ENCODE measurements at places on chromosomes 16 and 17.
A peak's percentile ranks its signal among the peaks of the same experiment; 100 is the strongest.

- H3K27ac ChIP-seq, result no peak overlapping the region
- H3K4me3 ChIP-seq, result no peak overlapping the region
- H3K36me3 ChIP-seq, result no peaks in the 10 kb centered on the region
- DNase-seq, result no peak
- H3K27me3 ChIP-seq, result no peaks in the 10 kb centered on the region
- peaks cover 2% of the 10 kb centered on the region for H3K4me1 ChIP-seq
These were observed 27.6 kb downstream of the PLCG2 start for GRCh38 chr16:81806696-81807095.

DNA sequence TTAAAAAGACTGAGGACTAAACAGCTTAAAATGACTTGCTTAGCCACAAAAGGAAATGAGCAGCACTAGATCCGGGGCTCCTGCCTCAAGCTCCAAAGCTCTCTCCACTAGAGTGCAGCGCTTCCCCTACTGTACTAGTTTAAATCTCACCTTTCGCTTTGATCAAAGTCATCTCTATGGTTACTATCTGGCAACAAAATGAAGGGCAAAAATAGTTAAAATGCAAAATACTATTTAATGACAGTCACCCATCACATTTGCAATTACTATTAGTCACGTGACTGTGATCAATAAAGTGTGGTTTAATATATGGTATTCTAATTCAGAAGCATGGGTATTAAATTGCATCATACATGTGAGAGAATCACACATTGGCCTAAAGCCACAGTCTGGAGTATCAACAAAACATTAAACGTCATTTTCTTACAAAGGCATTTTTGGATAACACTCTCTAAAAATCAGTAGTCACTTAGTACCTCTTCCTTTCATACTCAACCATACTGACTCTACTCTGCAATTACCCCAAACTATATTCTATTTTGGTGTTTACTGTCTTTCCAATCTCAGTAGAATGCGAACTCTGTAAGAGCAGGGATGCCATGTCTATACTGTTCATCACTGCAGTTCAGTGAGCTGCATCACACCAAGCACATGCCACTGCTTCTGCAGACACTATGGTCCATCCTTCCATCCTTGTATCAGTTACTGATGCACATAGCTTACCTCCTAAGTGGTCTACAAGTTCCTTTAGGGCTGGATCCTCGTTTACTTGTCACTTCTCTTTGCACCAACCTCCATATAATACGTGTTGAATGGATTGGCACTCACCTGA lies 6.2 kb downstream of the PSMD12 start:
- H3K27me3 ChIP-seq, result no peaks in the 10 kb centered on the region
- peak; percentile 56 for DNase-seq
- H3K4me3 ChIP-seq, result peak overlapping the region; percentile 60
- peaks cover 56% of the 10 kb centered on the region for H3K4me1 ChIP-seq
- peaks cover 74% of the 10 kb centered on the region for H3K36me3 ChIP-seq

GRCh38 chr17:4548061-4548461 lies 7.1 kb downstream of the MYBBP1A start:
- no peak overlapping the region for H3K27ac ChIP-seq
- H3K4me1 ChIP-seq, result peaks cover 4% of the 10 kb centered on the region
- no peak for DNase-seq
- H3K27me3 ChIP-seq, result no peaks in the 10 kb centered on the region
- H3K4me3 ChIP-seq, result no peak overlapping the region

DNA sequence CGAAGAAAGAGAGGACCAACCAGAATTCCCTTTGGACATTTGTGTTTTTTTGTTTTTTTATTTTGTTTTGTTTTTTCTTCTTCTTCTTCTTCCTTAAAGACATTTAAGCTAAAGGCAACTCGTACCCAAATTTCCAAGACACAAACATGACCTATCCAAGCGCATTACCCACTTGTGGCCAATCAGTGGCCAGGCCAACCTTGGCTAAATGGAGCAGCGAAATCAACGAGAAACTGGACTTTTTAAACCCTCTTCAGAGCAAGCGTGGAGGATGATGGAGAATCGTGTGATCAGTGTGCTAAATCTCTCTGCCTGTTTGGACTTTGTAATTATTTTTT lies 3.6 kb downstream of the SOX9 start:
- no peak overlapping the region for H3K4me3 ChIP-seq
- no peak for DNase-seq
- peaks cover 39% of the 10 kb centered on the region for H3K27me3 ChIP-seq
- H3K36me3 ChIP-seq, result no peaks in the 10 kb centered on the region
- no peak overlapping the region for H3K27ac ChIP-seq
- H3K4me1 ChIP-seq, result peaks cover 3% of the 10 kb centered on the region

DNA sequence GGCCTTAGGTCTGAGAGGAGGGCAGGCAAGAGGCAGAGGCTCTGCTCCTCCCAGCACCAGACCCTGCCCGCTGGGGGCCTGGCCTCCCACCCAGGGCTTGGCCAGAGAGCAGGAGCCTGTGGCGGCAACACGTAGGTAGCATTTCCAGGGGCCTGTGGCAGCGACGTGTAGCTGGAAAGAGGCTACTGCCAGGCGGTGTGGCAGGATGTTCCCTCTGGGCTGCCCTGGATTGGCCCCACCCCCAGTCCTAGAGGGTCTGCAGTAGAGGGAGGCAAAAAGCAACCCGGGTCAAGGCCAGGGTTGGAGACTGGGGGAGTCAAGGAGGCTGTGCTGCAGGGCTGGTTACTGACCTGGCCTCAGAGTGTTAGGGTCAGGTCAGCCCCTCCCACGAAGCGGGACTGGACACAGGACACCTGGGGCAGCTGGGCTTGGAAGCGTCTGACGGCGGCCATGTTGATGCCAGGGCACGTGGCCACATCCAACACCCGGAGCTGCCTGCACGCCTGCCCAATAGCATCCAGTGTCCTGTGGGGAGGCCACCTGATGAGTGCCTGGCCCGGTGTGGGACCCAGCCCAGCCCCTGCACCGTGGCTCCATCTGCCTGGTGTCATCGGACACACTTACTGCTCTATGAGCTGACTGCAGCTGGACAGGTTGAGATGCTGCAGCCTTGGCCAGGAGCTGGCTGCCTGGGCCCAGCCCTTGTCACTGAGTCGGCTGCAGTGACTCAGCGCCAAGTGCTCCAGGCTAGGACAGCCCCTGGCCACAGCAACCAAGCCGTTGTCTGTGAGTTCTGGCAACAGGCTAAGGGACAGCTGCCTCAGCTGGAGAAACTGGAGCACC lies 8.5 kb downstream of the ELMO3 start:
- H3K4me3 ChIP-seq, result no peak overlapping the region
- DNase-seq, result no peak
- H3K27me3 ChIP-seq, result no peaks in the 10 kb centered on the region
- H3K27ac ChIP-seq, result no peak overlapping the region
- H3K4me1 ChIP-seq, result peaks cover 3% of the 10 kb centered on the region
- peaks cover 4% of the 10 kb centered on the region for H3K36me3 ChIP-seq

DNA sequence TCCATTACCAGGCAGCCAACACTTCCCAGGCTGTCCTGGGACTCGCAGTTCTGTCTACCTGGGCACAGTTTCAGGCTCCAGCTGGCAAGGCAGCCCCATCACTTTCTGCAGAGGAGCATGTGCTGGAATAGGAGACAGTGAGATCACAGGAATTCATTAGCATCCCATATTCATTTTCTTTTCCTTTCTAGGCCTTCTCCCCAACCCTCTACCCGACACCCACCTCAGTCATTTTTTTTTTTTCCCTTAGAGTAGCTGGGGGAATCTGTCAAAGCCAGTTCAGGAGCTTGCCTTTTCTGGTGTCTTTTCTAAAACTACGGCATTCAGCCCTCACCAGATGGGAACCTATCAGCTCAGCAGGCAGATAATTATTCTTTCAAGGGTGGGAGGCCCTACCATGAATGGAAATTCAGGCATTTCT lies 42.4 kb upstream of the FBXO47 start:
- peaks cover 4% of the 10 kb centered on the region for H3K4me1 ChIP-seq
- H3K36me3 ChIP-seq, result peaks cover 4% of the 10 kb centered on the region
- no peak overlapping the region for H3K4me3 ChIP-seq
- no peak overlapping the region for H3K27ac ChIP-seq
- H3K27me3 ChIP-seq, result peaks cover 2% of the 10 kb centered on the region

DNA sequence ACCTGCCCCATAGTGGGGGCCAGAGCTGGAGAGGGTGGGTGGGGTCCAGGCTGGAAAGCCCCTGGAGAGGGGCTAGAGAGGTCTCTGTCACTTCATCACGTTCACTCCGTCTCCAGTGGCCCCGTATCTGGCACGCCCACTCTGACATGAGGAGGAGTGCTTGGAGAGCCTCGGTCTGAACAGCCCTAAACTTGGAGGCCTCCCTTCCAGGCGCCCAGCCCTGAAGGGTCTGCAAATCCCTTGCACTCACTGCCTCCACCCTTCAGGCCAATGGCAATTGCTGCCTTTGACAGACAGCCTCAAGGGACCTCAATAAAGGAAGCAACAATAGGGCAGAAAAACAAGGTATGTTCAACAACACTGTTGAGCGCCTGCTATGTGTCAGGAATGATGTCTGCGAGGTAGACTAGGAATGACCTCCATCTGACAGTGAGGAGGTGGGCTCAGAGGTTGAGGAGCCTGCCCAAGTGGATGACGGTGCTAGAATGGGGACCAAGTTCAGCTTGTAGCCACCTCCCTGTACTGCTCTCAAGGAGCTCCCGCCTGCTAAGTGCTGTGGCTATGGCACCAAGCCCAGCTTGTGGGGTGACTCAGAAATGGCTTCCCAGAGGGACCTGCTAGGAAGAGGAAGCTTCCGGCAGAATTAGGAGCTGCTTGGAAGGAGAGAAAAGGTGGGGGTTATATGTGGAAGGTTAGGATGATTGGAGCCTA lies 2.9 kb upstream of the EPX start:
- no peak overlapping the region for H3K4me3 ChIP-seq
- no peak for DNase-seq
- no peak overlapping the region for H3K27ac ChIP-seq
- H3K4me1 ChIP-seq, result peaks cover 6% of the 10 kb centered on the region

GRCh38 chr17:27489045-27489715 lies 32.9 kb downstream of the KSR1 start:
- H3K4me1 ChIP-seq, result peaks cover 6% of the 10 kb centered on the region
- H3K4me3 ChIP-seq, result no peak overlapping the region
- DNase-seq, result no peak
- peaks cover 4% of the 10 kb centered on the region for H3K36me3 ChIP-seq

DNA sequence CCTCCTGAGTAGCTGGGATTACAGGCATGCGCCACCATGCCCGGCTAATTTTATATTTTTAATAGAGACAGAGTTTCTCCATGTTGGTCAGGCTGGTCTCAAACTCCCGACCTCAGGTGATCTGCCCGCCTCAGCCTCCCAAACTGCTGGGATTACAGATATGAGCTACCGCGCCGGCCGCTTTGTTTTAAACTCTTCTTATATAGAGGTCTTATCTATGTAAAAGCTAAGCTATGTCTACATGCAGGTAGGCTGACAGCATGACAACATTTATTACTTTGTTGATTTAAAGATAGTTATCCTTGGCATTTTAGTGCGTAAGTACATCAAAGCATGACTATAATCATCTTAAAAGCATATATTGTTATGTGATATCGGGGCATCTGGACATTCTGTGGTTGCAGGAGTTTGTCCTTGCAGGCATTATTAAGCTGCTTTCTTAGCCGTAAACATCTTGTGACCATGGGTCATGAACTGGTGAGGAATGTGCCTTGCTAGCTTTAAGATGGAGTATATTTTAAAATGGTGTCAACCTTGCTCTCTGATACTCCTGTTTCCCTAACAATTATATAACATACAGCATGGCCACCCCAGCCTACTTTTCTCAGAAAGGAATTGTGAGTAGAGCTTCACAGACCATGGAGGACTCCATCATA lies 45.8 kb upstream of the TAOK1 start:
- peaks cover 8% of the 10 kb centered on the region for H3K4me1 ChIP-seq
- no peaks in the 10 kb centered on the region for H3K36me3 ChIP-seq
- no peak overlapping the region for H3K4me3 ChIP-seq
- DNase-seq, result no peak

- H3K27ac ChIP-seq, result no peak overlapping the region
- peaks cover 46% of the 10 kb centered on the region for H3K27me3 ChIP-seq
- no peak overlapping the region for H3K4me3 ChIP-seq
- DNase-seq, result no peak
- H3K4me1 ChIP-seq, result no peaks in the 10 kb centered on the region
These were observed 45.4 kb upstream of the TMEM132E start for GRCh38 chr17:34533806-34534527.

- no peak overlapping the region for H3K4me3 ChIP-seq
- H3K36me3 ChIP-seq, result peaks cover 10% of the 10 kb centered on the region
- peaks cover 21% of the 10 kb centered on the region for H3K4me1 ChIP-seq
- no peaks in the 10 kb centered on the region for H3K27me3 ChIP-seq
- no peak overlapping the region for H3K27ac ChIP-seq
These were observed 435.0 kb downstream of the MAF start for GRCh38 chr16:79165506-79165905.

GRCh38 chr16:80144191-80144590 lies 396.6 kb upstream of the DYNLRB2 start:
- H3K27ac ChIP-seq, result no peak overlapping the region
- DNase-seq, result no peak
- H3K27me3 ChIP-seq, result peaks cover 25% of the 10 kb centered on the region
- no peak overlapping the region for H3K4me3 ChIP-seq

- H3K4me1 ChIP-seq, result peaks cover 49% of the 10 kb centered on the region
- H3K27ac ChIP-seq, result no peak overlapping the region
- H3K4me3 ChIP-seq, result no peak overlapping the region
- no peaks in the 10 kb centered on the region for H3K27me3 ChIP-seq
These were observed 12.7 kb upstream of the HERPUD1 start for GRCh38 chr16:56919099-56919800.

GRCh38 chr17:27746881-27747280 lies 53.4 kb downstream of the NOS2 start:
- no peak overlapping the region for H3K27ac ChIP-seq
- no peaks in the 10 kb centered on the region for H3K36me3 ChIP-seq
- no peak for DNase-seq
- peaks cover 2% of the 10 kb centered on the region for H3K4me1 ChIP-seq
- H3K4me3 ChIP-seq, result no peak overlapping the region

DNA sequence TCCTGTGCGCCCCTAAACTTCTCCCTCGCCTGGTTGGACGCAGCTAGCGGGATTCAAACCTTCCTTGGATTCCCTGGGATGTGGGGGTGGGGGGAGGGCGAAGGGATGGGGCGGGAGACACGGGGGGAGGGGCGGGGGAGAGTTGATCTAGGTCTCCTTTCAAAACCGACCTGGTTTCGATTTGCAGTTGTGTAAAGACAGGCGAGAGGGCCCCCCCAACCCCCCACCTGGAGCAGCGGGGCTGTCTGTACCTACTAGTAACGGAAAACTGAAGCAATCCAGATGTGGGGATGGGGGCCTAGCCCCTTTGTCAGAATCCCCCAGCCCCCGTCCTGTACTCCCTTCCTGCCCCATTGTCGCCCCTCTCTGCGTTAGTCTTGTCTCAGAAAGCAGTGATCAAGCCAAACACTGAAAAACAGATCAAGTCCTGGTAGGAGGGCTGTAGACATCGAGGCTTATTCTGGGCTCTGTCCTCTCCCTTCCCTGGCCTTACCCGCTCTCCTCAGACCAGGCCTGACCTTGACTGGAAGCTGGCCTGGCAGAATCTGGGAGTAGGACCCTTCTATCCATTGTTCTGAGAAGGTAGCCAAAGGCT lies 902 bp downstream of the DLX4 start:
- H3K4me3 ChIP-seq, result peak overlapping the region; percentile 92
- H3K36me3 ChIP-seq, result peaks cover 3% of the 10 kb centered on the region
- DNase-seq, result peak; percentile 26
- H3K4me1 ChIP-seq, result peaks cover 21% of the 10 kb centered on the region
- H3K27ac ChIP-seq, result no peak overlapping the region
- H3K27me3 ChIP-seq, result peaks cover 82% of the 10 kb centered on the region

- peaks cover 18% of the 10 kb centered on the region for H3K4me1 ChIP-seq
- peak; percentile 72 for DNase-seq
- peak overlapping the region; percentile 84 for H3K4me3 ChIP-seq
- H3K36me3 ChIP-seq, result peaks cover 16% of the 10 kb centered on the region
These were observed 505 bp upstream of the COG1 start for GRCh38 chr17:73192206-73192893.
